Non-pigmented ciliary epithelial cell (primary cell): ENCODE measurements at places on chromosomes 6 and 20.

- no peak for DNase-seq
Measured at GRCh38 chr20:33680686-33681085, 5.5 kb downstream of the E2F1 start.

GRCh38 chr6:112253498-112253840, 898 bp downstream of the LAMA4 start:
- no peak for DNase-seq

DNA sequence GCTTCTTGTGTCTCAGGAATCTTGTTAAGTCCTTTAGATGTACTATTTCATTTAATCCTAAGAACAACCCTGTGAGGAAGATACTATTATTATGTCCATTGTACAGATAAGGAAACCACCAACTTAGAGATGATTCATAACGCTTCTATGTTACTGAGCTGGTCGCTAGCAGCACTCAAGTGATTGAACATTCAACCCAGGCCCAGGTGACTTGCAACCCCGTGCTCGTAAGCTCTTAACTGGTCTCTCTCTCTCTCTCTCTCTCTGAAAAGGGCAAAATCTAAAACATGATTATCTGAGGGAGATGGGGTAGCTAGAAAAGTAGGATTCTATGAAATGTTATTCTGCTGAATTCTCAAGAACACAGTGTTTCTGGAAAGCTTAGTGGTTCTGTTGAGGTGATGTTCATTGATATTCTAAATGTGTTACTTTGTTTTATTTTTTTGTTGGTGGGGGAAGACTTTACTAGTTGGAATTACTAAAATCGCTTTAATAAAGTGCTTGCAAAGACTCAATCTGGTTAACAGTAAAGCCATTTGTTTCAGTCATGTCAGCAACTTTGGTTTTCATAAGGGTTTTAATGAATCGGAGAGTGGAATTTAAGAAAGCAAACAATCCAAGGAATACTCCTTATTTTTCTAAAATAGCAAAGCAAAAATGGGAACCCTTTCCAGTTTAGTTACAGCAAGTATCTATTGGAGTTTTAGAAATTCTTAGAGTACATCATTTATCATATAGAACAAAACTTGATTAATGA, 265.0 kb upstream of the TAB2 start:
- DNase-seq = no peak

DNA sequence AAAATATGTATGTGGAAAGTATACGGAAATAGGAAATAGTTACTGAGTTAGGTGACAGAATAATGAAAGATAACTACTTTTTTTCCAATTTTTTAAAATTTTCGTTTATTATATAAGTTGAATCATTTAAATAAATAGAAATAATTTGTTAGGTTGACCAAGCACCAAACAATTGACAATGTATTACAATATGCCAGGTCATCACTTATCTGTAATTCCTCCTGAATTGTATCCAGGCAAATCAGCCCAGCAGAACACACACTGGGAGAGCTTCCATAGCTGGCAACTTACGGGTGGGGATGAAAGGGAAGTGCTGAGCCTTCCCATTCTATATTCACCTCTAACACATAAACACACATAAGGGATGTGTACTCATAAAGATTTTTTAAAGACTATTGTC, 40.7 kb downstream of the FAXC start:
- no peak for DNase-seq

DNA sequence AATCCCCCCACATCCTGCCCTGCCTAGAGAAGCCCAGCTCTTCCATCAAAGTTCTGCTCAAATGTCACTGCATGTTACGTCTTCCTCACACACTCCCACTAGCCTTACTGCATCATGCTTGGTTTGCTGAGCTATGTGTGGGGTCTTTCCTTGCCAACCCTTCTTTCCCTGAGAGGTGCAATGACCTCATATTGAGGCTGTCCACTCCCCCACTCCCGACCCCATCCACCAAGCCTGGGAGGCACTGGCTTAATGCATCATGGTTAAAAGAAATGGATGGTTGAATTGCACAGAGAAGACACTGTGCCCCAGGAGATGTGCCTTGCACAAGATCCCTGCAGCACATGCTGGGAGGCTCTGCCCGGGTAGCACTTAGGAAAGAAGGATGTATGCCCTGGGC, 7.7 kb upstream of the IRF4 start:
- no peak for DNase-seq

GRCh38 chr6:132085731-132086130, 134.6 kb upstream of the CCN2 start:
- no peak for DNase-seq

DNA sequence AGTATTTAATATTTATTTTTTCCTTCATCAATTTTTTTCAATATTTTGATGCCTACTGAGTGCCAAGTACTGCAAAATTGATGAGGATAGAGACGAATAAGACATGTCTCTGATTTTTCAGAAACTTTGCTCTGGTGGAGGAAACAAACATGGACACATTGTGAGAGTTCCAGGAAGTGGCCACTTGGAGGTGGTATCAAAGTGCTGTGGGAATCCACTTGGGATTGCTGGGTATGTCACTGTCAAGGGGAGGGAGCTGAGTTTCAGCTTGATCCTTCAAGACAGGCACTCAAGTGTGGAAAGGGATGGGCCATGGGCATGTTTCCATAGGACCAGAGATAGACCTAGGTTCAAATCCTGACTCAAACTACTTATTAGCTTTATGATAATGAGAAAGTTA, 24.5 kb upstream of the ABCC10 start:
- no peak for DNase-seq

- no peak for DNase-seq
Measured at GRCh38 chr6:132058975-132059374, 107.8 kb upstream of the CCN2 start.

- DNase-seq = peak; percentile 93
Measured at GRCh38 chr6:73798592-73798991, 102.6 kb downstream of the CD109 start.

DNA sequence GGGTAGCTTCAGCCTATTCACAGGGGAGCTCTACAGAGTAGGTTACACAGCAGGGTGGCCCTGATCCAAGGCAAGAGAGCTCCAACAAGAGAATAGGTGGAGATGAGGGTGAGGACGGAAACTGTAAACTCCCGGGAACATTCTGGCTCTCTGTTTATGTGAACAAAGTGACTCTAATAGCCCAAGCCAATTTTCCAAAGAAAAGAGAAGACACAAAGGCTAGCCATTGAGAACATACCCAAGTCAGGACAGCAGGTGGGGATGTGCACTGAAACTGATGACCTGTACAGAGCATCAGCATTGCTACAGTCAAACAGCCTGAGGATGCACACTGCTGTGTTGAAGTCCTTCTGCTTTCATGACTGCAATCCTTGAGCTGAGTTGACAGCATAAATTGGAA, 136.0 kb upstream of the TOP1 start:
- no peak for DNase-seq
